Stimulated activated CD8-positive, alpha-beta memory T cell treated with anti-CD3 and anti-CD28 coated beads, Interleukin-7, amount 100 ng/mL, for 48 hours (primary cell): ENCODE measurements at places on chromosomes 2 and 18.

- no peak for DNase-seq
These were observed 62.3 kb downstream of the PSMG2 start for GRCh38 chr18:12765126-12765525.

- no peak for DNase-seq
These were observed 42.5 kb downstream of the TEX44 start for GRCh38 chr2:231634951-231635875.

- DNase-seq = no peak
These were observed 66.7 kb downstream of the EDAR start for GRCh38 chr2:108922141-108922915.

DNA sequence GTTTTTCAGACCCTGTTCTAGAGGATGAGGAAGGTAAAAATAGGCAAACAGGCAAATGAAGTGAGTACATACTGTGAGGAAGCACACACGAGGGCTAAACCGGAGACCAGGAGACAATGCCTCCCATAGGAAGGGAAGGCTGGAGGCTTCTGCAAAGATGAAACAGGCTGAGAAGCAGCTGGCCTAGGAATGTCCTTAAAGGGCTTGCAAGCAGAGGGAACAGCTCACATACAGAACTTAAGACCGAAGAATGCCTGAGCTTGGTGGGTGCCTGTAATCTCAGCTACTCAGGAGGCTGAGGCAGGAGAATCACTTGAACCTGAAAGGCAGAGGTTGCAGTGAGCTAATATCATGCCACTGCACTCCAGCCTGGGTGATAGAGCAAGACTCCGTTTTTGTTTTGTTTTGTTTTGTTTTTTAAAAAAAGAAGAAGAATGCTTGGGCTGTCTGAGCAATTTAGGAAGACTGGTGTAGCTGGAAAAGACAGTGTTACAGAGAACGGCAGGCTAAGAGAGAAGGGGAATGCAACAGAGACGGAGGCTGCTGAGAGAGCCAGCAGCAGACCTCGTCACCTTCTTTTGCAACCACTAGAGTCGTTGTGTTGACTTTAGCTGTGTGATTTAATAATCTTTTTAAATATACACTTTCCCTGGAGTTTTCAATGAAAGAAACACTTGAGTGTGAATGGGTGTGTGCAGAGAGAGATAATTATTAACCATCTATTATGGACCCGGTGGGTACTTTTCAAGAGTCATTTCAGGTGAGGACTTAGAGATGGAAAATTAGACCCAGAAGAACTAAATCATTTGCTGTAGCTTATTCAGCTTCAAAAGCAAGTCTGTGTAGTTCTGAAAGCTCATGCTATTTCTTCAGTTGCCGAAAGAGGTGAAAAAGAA is 232.8 kb downstream of the GALR1 start:
- DNase-seq = no peak

GRCh38 chr2:1644427-1644826 is 99.9 kb downstream of the PXDN start:
- no peak for DNase-seq

- no peak for DNase-seq
These were observed 6.5 kb upstream of the CFAP221 start for GRCh38 chr2:119537792-119538191.
